ENCODE measurements at places on chromosomes 5 and 9.

DNA sequence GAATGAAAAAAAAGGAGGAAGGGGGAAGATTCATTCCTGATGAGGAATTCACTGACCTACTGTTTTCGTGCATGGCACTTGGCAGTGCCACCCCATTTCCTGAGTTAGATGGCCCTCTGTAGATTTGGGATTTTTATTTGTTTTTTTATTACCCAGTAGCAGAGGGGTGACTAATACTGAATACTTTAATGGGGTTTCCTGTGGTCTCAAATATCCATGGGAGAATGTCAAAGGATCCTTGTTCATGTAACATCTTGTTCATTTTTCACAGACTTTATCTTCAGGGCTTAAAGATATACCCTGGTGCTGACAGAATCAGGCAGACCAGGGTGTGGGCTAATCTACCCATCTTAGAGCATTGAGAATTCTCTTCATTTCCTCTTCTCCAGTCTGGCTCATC, 93.0 kb downstream of the MAMDC2 start:
- DNase-seq: no peak

- no peak for DNase-seq
These were observed 125.3 kb upstream of the ABCA1 start for GRCh38 chr9:105053209-105053652.

DNA sequence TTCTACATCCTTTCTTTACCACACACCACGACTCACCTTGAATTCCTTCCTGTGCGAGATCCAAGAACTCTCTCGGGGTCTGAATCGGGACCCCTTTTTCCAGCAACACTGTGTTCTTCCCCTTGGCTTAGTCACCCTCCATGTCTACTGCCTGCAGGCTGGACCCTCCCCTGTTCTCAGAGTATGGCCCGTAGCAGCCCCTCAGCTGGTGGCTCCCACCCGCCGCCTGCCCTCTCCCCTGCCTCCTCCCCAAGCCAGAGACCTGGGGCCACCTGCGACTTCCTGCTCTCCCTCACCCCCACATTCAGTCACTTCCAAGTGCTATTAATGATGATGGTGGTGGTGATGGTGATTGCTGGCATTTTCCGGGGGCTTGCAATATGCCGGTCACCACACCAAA, 6.5 kb upstream of the IL4 start:
- no peak for DNase-seq

- DNase-seq: no peak
These were observed 982.5 kb downstream of the MAT2B start for GRCh38 chr5:164487939-164488338.

DNA sequence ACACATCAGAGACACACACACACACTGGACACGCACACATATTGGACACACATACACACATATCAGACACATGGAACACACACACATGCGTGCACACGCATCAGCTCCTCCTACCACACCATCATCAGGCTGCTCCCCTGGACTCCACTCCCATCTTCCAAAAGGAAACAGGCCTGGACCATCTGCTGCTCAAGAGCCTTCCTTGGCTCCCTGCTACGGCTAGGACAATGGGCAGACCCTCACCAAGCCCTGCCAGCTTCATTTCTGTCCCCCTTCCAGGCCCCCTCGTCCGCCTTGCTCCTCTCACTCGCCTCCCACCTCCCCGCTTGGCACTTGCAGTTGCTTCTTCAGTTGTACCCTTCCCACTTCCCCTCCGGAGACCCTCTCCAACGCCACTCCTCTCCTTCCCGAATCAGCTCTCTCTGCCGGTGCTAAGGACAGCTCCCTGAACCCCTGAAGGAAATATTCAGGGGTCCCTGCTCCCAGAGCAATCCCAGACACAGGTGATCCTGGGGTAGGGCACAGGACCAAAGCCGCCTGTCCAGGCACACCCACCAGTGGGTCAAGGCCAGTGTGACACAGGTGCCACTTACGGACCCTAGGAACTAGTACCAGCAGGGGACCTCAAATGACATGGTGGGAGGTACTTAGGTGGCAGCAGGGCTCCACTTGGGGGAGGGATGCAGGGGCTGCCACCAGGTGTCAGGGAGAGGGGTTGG, 12.1 kb upstream of the LAMC3 start:
- no peak for DNase-seq

- DNase-seq: no peak
These were observed 22.3 kb upstream of the TBCA start for GRCh38 chr5:77798456-77798855.

GRCh38 chr5:149240354-149240998, 31.2 kb upstream of the AFAP1L1 start:
- peak; percentile 59 for DNase-seq

- no peak for DNase-seq
These were observed 549.9 kb downstream of the IRX1 start for GRCh38 chr5:4145511-4145910.

DNA sequence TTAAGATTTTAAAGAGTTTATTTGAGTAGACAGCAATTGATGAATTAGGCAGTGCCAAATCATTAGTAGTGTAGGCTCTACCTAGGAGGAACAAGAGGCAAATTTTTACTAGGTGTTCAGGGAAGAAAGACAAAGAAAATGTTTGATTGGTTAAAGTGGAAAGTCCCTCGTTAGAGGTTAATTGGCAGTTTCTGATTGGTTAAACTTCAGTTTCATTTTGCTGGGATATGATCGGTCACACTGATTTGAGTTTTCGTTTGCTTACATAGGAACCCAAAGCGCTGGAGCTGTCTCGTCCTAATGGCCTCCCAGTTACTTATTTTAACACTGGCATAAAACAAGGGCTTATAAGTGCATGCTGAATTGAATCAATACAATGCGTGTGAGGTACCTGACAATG, 15.1 kb downstream of the DMAC1 start:
- DNase-seq: no peak

DNA sequence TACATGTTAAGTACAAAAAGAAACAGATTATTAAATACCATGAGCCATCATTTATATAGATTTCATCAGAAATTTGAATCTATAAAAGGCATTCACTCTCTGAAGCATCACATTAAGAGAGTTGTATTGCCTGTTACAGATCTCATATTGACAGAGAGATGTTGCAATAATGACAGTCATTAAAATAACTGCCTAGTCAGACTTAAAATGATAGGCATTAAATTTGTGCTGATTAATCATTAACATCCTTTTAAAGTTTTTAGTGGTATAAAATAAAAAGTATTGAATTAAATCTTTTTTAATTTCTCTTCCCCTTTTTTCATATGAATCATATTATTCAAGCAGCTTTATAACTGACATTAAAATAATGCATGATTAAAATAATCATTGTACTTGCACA, 404.9 kb upstream of the FAM174A start:
- no peak for DNase-seq

DNA sequence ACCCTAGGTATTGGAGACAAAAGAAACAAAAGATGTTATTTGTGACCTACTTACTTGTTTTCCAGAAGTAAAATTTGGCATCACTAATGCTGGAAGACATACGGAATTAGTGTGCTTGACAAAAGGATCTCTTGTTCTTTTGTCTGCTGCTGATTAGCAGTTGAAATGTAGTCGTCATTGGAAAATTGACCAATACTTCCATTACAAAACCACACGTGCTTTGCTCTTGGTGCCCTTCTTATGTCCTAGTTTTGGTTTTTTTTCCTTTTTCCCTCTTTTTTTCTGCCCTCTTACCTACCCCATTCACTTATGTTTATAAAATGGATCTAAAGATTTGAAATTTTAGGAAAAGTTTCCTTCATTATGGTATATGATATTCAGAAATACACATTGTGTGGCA, 197.4 kb downstream of the FER start:
- DNase-seq: no peak

DNA sequence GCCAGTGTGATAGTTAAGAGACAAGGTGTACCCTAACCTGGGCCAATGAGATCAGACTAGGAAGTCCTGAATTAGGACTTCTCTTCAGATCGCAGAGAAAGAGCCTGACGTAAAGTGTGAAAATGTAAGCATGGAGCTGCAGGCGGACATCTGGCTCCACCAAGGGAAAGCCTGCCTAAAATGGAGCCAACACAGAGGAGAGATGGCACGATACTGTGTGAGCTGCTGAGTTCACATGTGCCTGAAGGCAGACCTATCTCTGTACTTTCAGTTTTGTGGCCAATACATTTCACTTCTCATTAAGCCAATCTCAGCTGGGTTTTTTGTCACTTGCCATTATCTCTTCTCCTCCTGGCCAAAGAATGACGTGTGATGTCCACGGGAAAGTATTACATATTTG, 210.5 kb downstream of the ELAVL2 start:
- DNase-seq: no peak

DNA sequence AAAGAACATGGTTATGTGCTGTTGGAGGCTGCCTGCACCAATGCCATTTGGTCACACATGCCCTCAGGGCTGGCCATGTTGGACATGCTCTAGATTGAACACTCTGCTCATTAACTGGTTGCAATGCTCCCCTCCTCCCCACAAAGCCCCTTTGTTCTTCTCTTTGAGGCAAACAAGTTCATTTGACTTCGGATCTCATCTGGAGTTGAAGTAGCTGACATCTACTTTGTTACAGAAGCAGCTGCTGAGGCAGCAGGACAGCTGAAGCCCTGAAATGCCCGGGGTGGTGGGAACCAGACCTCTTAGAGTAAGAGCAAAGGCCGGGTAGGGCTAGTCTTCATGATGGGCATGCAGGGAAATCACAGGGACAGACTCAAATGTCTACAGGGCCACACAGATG, 123.5 kb downstream of the APBA1 start:
- DNase-seq: no peak

GRCh38 chr9:20832775-20833174, 148.7 kb downstream of the FOCAD start:
- DNase-seq: no peak

- DNase-seq: no peak
These were observed 303.6 kb upstream of the CLINT1 start for GRCh38 chr5:158162479-158163034.

DNA sequence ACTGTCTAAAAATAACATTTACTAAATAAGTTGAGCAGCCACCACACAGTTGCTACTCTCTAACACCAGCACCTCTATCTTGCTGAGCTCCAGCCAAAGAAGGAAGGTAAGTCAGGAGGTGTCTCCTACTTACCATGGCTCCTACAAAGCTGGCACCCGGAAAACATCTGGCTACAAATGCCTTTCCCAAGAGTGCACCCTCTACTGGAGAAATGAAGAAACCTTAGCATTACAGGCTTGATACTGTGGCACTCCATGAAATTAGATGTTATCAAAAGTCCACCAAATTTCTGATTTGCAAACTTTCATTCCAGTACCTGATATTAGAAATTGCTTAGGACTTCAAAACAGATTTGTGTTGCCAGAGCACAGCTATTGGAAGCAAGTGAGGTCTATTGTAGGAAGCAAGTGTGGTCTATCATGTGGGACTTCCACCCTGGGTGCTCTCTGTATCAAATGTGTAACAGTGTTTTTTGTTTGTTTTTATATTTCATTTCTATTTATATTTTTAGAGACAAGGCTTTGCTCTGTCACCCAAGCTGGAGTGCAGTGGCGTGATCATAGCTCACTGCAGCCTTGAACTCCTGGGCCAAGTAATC, 25.7 kb upstream of the RFK start:
- DNase-seq: no peak

DNA sequence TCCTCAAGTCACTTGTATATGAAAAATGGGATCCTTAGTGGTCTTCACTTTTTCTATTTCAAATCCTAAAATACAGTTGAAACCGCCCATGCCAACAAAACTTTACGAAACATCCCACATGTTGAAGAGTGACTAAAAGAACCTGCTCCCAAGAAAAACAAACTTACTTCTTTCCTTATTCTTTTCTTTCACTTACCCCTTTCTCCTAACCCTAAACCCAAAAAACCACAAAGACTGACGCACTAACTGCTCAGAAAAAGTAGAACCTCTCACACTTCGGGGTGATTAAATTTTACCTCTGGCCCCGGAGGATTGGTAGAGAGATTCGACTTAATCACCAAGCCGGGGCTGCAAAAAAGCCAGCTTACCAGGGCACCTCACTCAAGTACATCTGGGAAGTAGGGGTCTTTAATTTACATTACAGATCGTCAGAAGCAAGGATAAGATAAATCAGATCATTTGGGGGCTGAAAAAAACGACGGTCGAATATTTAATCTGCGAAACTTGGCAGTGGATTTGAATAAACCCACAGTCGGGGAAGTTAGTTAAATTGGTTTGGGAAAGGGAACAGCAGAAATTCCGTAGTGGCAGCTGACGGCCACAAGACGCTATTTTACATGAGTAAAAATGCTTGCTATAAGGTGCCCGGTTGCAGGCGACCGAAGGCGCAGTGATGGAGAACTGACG, 1.3 kb downstream of the CDO1 start:
- no peak for DNase-seq

- no peak for DNase-seq
These were observed 96.1 kb downstream of the ZNF462 start for GRCh38 chr9:106958955-106959657.

GRCh38 chr5:96755851-96756250, 51.9 kb downstream of the ERAP1 start:
- no peak for DNase-seq

GRCh38 chr9:118222375-118222774, 518.2 kb downstream of the TLR4 start:
- DNase-seq: no peak

DNA sequence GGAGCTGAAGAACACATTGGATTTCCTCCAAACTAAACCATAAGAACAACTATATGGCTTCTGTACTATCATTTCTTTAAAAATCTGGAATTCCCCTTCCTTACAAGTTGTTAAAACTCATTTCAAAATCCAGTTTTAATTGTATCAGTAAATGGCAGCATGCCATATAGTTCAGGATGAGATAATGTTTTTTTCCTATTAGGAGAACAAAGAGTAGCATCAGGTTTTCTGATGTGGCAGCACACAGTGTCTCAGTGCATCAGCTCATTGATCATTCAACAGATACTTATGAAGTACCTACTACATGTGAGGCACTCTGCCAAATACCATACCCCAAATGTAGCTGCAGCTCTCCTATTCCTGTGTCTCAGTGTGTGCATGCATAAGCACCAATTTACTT, 161.1 kb downstream of the EPB41L4A start:
- no peak for DNase-seq

DNA sequence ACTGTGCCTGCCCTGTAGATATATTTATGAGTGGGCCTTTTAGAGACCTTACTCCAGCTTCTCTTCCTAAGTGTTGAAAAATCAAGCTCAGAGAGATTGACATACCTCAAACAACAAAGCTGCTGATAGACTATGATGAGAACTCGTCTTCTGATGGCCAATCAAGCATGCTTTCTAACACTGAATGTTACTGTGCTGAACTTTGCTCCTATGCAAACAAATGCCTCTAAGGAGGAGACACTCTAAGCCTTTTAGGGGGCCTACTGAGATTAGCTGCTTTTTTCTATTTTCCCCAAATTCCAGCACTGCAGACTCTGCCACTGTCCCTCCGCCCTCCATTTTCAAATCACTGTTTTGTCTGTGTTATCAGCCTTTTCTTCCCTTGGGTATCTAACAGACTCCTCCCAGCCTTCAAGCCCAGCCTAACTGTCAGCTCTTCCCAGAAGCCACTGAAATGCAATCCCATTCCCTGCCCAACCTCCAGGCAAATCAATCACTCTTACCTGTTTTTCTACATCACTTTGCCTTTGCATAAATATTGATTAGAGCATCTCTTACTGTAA, 39.5 kb downstream of the TXNDC8 start:
- DNase-seq: no peak
